ENCODE measurements at places on chromosomes 4 and X. TPM values are rescaled to one million over a fixed set of nuclear protein-coding genes. Genes with fewer than 3 reads are reported as not detected.

The BEND4 gene
- not detected for total RNA-seq

The CNGA1 gene
- total RNA-seq: not detected

The MANBA gene
- total RNA-seq: 10.6 TPM

The MAGEC3 gene
- total RNA-seq: not detected

The PASD1 gene
- not detected for total RNA-seq

The KCNIP4 gene
- not detected for total RNA-seq

The F8A3 gene
- total RNA-seq: 4.4 TPM

The ADGRG4 gene
- not detected for total RNA-seq

The CCDC158 gene
- under 0.01 TPM for total RNA-seq

The KLKB1 gene
- total RNA-seq: not detected

The SLC34A2 gene
- not detected for total RNA-seq

The CXCL6 gene
- total RNA-seq: 2.5 TPM

The NFKB1 gene
- total RNA-seq: 18.3 TPM

The GYPB gene
- not detected for total RNA-seq

Measured in bronchus fibroblast of lung (primary cell).